ENCODE measurements at places on chromosomes 2 and 18. TPM values are rescaled to one million over a fixed set of nuclear protein-coding genes. Genes with fewer than 3 reads are reported as not detected.
A peak's percentile ranks its signal among the peaks of the same experiment; 100 is the strongest.

Gene OSR1
- total RNA-seq: 8.9 TPM

Gene RAPGEF4
- total RNA-seq: 19.0 TPM

Gene IL36B
- 2.4 TPM for total RNA-seq

Gene IFIH1
- 17.1 TPM for total RNA-seq

DNA sequence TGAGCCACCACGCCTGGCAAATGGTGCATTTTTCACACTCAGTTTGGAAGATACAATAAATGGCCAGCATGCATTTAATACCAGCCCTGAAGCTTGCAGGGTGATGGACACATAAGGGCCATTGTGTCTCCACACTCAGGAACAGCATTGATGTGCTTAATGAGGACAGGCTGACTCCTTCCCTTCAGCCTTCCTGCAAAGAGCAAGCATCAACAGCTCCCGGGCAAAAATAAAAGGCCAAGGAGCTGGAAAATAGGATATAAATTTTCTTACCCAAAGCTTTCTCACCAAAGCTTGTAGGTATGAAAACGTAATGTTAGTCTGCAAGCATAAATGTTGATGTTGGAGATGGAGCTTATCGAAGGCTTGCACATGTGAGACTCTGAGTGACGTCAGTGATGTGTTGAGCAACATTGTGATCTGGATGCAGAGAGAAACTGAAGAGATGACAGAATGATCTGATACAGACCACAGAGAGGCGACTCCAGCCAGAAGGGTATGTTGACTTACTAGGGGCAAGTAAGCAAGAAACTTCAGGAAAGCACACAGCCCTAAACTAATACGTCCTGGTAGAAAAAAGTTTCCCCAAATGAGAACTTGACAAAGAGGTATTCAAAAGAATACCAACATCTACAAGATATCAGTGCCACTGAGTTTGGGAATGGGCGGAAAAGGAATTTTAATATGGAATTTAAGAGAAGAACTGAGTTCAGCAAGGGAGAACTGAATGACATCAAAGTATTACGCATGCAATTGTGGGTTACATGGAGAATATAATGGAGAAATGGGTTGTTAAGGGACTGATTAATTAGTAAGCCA lies 256.5 kb downstream of the TGIF1 start:
- peak; percentile 81 for DNase-seq

DNA sequence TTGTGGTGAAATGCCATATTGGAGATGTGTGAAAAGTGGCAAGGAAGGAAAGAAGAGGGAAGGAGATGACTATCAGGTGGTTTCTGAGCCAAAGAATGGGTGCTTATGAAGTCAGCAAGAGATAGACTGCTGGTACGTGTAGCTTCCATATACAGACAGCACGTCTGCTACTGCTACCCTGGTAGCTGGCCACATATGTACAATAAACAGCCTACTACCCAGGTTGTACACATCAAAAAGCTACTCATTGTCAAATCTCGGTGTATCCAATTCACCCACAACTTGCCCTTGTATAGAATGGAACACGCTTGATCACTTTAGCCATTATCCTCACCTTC lies 761.8 kb downstream of the LRRTM4 start:
- DNase-seq: no peak

DNA sequence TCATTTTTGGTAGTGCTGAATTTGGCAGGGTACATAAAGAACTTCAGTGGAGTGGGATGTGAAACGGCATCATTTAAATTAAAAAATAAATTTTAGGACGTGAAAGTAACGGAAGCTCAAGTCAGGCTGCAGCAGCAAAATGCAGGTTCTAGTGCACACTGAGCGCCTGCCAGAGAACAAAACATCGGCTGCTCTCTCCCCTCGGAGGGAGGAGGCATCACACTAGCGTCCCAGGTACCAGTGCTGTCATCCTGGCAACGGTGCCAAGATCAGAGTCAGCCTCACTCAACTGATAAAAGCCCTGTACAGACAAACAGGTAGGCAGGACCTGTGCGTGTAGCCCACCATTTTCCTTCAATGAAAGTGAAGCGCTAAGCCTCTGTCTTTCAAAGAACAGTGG lies 261.5 kb downstream of the PTGR3 start:
- no peak for DNase-seq

DNA sequence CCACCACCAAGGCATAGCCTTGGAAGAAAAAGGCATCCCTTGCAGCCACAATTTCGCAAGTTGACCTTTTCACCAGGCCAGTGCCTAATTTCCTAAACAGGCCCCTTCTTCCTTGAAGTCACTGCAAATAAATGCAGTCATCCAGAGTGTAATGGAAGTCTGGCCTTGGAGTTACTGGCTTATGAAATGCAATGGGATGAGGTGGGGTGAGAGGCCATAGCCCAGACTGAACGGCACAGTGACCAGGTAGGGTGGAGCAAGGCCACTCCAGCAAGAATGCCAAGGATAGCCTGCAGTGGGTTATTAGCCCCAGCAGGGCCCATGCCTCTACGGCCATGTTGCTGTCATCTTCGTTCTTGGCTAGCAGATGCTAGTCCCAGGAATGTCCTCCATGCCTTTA lies 68.4 kb downstream of the BCL11A start:
- DNase-seq: no peak

- peak; percentile 42 for DNase-seq
Observed at GRCh38 chr18:69948919-69949537, 1.4 kb upstream of the CD226 start.

DNA sequence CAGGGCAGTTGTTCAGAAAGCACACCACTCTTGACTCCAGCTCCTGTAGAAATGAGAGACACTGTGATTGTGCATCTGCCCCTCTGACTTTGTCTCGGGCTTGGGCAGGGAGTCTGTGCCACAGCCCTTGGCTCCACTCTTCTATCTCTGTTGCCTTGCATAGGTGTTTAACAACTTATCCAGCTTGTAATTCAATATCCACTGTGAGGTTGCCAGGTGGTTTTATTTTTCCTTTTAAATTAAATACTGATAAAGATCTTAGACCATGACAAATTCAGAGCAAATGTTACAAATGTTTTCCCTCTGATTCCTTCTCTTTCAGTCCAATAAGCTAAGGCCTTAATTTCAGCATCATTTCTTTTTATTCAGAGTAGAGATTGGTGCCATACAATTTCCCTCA lies 421.7 kb downstream of the STK39 start:
- DNase-seq: no peak

GRCh38 chr2:62099050-62099449 lies 96.9 kb upstream of the B3GNT2 start:
- DNase-seq: no peak

DNA sequence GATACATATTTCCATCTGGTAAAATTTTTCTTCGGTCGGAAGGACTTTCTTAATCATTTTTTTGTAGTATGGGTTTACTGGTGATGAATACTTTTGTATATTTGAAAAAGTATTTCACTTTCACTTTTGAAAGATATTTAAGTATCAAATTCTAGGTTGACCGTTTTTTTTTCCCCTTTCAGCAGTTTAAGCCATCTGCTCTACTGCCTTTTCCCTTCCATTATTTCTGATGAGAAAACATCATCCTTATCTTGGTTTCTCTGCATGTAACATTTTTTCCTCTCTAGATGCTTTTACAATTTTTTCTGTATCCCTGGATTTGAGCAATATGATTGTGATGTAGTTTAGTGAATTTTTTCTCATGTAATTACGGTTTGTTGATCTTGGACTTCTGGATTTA lies 87.0 kb downstream of the MTX2 start:
- DNase-seq: peak; percentile 7

DNA sequence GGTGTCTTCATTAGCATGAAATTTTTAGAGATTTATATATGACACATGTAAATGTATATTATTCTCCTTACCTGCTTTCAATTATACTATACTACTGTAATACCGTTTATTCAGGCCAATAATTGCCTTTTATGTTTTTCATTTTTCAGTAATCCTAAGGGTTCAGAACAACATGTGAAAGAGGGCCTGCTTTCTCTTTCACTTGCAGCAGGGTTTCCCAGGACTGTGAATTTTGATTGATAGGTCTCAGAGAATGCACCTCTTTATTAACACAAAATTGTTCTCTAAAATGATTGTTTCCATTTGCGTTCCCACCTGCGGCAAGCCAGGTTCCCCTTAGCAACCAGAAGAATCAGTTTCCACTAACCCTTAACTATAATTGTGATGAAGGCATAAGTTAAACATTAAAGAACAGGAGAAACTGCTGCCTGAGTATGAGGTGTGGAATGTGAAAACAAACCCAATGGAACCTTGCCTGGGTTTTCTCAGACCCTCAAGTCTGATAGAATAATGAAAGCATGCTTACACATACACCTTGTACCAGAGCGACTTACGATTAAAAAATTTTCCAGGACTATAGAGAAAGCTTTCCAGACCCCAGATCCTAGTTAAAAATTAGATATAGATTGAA lies 1591.2 kb upstream of the LRRTM1 start:
- no peak for DNase-seq

DNA sequence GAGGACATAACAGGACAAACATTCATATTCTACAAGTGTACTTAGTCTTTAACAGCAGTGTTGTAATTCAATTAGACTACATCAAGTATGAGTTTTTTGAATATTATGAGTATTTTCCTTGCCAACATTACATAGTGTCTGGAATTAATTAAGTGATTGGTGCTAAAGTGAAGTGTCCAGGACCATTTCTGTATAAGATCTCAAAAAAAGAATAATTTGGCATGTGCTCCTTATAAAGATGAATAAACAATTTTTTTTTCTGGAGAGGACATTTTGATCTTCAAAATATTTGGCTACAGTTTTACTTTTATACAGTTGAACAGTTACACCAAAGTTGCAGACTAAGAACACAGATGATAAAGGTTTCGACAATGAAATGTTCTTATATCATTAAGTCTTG lies 15.1 kb upstream of the EPB41L3 start:
- DNase-seq: no peak

DNA sequence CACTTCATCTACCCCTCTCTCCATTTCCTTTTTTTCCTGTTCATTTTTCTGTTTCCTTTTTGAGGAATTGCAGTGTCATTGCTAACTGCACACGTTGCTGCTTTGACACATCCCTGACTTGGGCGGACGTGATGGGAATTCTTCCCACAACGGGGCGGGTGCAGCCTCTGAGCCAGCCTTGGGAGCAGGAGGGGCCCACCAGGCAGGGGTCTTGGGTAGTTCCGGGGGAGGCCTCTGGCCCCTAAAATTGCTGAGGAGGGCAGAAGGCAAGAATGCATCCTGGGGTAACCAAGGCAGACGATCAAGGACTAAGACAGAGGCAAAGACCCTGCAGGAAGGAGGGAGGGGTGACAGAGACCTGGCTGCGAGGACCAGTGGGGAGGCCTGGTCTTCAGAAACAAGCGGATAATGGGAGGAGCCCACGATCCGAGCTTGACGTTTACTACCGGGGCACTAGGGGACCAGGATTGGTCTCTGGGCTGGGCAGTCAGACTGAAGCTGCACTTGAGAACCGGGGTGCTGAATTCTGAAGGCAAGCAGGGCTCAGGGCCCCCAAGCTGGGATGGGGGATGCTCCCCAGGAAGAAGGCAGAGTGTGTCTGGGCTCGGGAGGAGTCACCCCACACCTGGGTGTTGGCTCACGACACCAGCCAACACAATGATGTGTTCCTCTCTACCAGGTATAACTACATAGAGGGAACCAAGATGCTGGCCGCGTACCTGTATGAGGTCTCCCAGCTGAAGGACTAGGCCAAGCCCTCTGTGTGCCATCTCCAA lies 14.8 kb upstream of the CNDP1 start:
- no peak for DNase-seq

- no peak for DNase-seq
Observed at GRCh38 chr18:76626991-76627390, 131.9 kb upstream of the ZNF516 start.

DNA sequence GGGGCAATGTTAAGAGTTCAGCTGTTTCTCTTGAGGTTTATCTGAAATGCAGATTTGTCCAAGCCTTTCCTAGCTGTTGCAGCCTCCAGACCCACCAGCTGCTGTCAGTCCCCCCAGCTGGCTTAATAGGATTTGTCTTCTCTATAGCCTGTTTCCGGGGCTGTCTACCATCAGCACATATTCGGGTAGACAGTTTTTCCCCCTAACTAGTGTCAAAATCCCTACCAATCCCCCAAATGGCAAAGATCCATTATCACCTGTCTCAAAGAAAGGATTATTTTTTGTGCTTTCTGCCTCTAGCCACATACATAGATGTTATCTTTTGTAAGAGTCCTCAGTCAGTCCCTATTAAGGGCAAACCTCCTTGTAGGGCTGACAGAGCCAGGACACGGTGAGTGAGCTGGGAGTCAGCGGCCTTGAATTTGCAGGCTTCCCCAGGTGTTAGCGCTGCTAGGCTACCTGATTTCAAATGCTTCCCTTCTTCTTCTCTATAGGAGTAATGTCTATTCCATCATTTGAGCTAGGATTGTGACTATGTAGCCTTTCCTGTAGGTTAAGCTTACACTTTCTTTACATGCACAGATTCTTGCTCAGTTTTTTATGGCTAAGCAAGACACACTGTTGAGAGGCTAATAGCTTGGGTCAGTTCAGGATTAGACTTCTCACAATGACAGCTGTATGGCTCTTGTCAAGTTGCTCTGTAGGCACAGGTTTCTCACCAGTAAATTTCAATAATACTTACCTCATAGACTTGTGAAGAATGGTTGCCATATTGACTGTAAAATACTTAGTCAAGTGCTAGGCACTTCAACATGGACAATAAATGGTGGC lies 171.1 kb upstream of the UNC80 start:
- DNase-seq: no peak

- DNase-seq: no peak
Observed at GRCh38 chr2:105774781-105775337, 30.1 kb downstream of the NCK2 start.

- no peak for DNase-seq
Observed at GRCh38 chr2:70870790-70871189, 35.2 kb upstream of the CD207 start.

- DNase-seq: no peak
Observed at GRCh38 chr2:231931481-231931915, 5.3 kb upstream of the NPPC start.

GRCh38 chr2:30935795-30936194 lies 128.5 kb upstream of the CAPN13 start:
- no peak for DNase-seq

DNA sequence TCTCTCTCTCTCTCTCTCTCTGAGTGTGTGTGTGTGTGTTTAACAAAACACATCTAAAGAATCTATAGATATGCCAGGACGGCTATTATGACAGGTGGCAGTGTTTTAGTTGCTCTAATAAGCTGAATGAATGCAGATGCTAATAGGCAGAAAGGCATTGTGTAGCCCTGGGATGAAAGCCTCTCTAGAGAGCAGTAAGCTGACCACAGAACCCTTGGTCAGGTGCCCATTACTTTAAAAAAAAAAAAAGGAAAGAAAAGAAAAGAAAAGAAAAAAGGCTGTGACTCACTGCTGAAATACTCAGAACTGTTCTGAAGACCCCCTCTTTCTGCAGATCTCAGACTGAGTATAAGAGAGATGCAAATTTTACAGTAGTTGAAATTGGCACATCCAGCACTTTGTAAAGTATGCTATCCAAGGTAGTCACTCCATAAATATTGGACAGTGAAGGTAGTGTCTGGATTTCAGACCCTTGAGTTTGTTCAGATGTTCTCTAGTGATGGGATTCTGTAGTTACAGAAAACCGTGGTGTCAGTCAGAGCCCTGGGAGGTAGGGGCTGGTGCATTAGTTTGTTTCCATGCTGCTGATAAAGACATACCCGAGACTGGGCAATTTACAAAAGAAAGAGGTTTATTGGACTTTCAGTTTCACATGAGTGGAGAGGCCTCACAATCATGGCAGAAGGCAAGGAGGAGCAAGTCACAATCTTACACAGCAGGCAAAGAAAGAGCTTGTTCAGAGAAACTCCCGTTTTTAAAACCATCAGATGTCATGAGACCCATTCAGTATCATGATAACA lies 30.9 kb downstream of the OSBPL6 start:
- no peak for DNase-seq

GRCh38 chr2:15560988-15561573 lies at the start of gene NBAS:
NBAS (minus strand) TSS chr2:15561334; CDS start chr2:15561304, 30 bp downstream.
- peak; percentile 95 for DNase-seq
